Stimulated activated CD4-positive, alpha-beta T cell treated with anti-CD3 and anti-CD28 coated beads, Interleukin-4, amount 100 ng/mL, for 4 hours (primary cell): ENCODE measurements at places on chromosomes 6 and 20.

GRCh38 chr6:36066817-36067216, 39.2 kb downstream of the MAPK14 start:
- no peak for DNase-seq

- DNase-seq, result no peak
These were observed 12.3 kb downstream of the PCK1 start for GRCh38 chr20:57573242-57573641.

GRCh38 chr6:131937703-131938631, 13.2 kb downstream of the CCN2 start:
- no peak for DNase-seq

- DNase-seq, result no peak
These were observed 85.3 kb downstream of the LINC00237 start for GRCh38 chr20:21020659-21021471.

- DNase-seq, result no peak
These were observed 80.3 kb downstream of the ASXL1 start for GRCh38 chr20:32438331-32438858.

DNA sequence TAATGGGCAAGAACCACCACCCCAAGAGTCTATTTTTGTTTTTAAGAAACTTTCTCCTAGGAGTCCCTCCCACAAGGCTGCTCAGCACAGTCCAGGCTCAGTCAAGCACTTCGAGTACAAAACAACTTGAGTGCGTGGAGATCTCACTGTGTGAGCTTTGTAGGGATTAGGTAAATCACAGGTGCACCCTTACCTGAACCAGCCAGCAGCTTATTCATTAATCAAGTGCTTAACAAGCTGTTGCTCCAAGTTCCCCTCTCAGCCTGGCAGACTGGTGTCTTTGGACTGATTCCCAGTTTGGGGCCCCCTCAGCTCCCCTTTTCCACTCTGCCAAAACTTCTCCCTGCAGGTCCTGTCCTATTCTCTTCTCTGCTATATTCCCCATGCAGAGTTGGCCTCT, 133.1 kb downstream of the LY86 start:
- DNase-seq, result no peak

DNA sequence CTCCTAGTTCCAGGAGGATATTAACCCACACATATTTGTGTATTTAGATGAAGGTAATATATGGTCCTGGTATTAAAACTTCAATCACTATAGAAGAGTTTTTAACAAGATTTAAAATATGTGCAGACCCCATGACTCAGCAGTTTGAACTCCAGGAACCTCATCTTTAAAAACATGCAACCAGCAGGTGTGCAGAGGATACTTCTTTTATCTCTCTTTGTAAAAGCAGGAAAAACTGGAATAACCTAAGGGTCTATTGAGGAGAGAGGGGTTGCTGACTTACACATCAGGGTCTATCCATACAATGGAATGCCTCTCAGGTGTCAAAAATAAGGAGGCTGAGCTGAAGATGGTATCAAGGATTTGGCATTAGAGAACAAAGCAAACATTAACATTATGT, 36.9 kb upstream of the TFAP2C start:
- no peak for DNase-seq

GRCh38 chr20:12808006-12808567, 200.7 kb upstream of the SPTLC3 start:
- no peak for DNase-seq

DNA sequence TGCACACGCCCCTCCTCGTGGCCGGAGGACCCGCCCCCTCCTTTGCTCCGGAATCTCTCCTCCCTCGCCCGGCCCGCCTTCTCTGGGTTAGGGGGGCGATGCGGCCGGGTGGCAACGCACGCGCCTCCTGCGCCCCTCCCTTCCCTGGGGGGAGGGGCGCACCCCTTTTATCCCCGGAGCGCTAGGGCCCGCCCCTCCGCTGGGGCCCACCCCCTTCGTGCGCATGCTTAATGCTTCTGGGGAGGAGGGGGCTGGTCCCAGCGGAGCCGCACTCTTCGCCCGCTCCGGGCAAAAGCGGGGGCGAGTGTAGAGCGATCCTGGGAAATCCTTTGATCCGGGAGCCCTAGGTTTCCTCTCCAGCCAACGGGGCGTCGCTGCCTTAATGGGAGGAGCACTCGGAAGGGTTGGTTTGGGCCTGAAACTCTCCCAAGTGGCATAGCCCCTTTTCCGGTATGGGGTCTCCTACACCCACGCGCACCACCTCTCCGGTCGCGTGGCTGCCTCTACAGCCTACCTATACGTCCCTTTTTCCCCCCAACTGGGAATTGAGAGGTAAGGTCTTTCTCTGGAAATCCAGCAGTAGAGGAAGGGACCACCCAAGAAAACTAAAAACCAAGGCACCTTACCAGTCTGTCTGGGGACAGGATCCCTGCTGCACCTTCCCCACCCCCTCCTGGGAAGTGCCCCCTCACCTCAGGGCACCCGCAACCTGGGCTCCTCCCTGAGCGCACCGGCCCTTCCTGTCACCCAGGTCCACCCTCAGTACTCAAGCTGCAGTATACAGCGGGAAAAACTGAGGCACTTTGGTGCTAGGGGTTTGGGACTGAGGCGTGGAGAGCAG, 2.1 kb downstream of the SOX12 start:
- peak; percentile 64 for DNase-seq

DNA sequence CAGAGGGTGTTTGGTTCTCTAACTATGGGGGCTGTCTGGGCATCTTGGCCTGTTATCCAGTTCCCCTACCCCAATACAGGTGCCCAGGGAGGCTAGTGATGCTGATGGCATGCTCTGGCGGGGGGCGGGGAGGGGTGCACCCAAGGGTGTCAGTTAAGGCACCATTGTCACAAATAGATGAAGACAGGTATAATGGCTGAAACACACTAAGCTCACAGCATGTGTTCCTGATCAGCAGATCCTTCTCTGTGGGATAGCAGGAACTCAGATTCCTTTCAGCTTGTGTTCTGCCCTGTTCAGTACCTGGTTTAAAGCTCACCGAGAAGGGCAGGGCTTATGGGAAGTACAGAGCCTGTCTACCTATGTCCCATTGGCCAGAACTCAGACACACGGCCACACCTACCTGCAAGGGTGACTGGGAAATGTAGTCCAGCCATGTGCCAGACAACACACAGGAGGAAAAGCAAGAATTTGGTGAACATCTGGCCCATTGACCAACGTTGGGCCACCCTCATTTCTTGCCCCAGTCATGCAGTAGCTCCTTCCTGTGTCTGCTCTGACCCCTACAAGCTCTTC, 3.4 kb upstream of the RSPO4 start:
- no peak for DNase-seq

DNA sequence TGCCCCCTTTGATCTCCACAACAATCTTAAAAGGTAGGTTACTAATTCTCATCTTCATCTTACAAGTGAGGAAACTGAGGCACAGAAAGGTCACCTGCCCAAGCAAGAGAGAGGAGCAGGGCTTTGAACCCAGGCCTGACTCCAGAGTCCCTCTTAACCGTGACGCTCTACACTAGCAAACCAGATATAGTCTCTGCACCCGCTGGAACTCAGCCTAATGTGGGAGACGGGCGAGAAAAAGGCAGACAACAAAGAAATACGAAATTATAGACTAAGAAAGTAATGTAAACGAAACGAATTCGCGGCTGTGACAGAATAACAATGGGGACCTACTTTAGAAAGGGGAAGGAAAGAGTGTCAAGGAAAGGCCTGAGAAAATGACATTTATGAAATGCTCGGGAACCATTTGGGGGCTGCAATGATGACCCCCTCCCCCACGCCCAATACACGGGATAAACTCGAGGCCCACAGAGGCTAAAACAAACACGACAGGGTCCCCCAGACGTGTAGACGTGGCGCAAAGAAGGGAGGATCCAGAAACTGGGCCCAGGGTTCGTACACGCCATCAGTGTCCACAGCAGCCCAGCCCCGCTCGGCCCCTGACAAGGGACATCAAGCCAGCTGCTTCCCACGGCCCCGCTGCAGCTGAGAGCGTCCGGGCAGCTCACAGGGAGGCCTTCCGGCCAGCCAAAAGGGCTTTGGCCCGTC, 637 bp downstream of the TRPC4AP start:
- DNase-seq, result no peak

GRCh38 chr20:25485872-25486271, 78.4 kb downstream of the GINS1 start:
- DNase-seq, result no peak

DNA sequence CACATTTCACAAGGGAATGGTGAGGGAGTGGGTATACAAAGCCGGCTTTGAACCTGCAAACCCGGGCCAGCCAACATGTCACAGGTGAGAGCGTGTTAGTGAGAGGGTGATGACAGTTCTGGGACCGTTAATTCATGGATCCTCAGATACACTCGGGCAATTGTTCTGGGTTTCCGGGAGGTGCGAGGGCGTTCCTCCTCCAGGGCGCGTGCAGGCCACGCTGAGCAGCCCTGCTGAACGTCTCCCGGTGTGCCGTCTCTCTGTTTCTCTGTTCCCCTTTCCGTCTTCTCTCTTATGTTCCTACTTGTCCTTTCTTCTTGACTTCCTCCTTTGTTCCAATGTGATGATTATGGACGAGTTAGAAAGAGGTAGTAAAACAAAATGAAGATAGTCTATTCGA, 130.0 kb upstream of the GMDS start:
- DNase-seq, result no peak

- DNase-seq, result no peak
These were observed 144.2 kb downstream of the EYA2 start for GRCh38 chr20:47038566-47039560.

DNA sequence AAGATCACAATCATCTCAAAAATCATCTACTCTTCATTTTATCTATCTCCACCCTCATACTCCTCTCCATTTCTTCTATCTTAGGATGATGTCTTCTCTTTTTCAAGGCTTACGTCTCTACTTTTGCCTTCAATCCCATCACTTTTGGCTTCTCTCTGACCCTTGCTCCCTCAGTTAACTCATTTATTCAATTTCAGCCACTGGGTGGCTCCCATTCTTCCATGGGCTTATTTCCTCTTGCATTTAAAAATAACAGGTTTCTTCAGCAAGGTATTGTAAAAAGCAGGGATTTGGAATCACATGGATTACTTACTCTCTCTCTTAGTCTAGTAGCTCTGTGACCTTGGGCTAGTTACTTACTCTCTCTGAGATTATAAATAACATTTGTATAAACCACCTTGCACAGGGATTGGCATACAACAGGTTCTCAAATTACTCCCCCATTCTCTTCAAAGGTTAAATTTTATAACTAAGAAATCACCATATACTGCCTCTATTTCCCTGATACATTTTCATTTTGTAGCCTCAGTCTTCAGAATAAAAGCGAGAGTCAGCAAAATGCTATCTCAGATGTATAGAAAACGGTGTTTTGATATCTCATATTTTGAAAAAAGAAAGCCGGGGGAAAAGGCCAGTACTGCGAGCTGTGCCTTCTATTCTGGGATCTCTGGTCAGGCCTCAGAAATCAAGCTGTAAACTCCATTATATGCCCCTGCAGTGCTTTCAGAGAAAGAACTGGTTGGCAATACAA, 5.5 kb downstream of the ZSCAN12 start:
- DNase-seq, result no peak

DNA sequence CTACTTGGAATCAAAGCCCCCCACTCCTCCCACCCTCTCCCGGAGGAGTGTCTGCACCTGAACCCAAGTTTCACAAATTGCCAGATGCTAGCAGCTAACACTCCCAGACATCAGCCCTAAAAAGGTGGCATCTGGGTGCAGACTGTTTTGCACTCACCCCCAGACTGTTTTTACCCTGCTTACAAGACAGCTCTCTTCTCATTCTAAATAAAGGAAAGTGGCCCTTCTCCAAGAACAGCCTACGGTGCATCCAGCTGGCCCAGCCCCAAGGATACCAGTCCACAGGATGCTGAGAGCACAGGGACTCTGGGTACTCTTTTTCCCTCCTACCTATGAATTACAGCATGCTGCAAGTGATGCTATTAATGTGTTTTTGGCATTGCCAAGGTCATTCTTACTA, 842.0 kb upstream of the FLRT3 start:
- no peak for DNase-seq
